NCI-H187 (cell line): ENCODE measurements at places on chromosomes 2 and 18.

- DNase-seq: no peak
Observed at GRCh38 chr2:25618676-25619075, 54.7 kb downstream of the DTNB start.

DNA sequence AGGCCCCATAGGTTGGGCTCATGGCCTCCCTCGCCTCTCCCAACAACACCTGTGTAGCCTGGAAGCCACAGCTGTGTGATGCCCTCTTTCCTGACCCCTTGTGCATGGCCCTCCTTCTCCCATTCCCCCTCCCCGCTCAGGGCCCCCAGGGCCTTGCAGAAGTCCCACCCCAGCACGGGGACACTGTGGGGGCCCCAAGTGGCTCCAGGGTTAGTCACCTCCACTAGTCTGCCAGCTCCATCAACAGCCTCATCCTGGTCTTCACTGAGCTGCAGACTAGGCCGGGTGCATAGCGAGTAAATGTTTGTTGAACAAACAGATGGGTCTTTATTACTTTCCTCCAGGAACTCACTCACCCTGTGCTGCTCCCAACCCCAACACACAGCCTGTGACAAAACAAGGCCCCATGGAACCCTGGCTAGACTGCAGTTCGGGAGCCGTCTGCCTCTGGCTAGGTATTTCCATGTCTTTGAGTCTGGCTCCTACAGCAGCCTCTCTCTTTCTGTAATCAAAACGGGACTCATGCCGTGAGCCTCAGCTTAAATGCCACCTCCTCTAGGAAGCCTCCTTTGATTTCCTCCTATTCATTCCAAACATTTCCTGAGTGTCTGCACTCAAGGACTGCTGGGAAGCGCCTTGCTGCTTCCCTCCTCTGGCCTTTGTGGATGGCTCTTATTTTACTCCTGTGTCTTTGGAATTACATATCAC is 109.9 kb upstream of the ID2 start:
- DNase-seq: no peak

GRCh38 chr2:9255416-9255815 is 48.8 kb downstream of the ASAP2 start:
- DNase-seq: no peak

- no peak for DNase-seq
Observed at GRCh38 chr2:11748018-11748860, 1.8 kb downstream of the LPIN1 start.

GRCh38 chr2:165173215-165173614 is 30.6 kb downstream of the SCN3A start:
- DNase-seq: no peak

DNA sequence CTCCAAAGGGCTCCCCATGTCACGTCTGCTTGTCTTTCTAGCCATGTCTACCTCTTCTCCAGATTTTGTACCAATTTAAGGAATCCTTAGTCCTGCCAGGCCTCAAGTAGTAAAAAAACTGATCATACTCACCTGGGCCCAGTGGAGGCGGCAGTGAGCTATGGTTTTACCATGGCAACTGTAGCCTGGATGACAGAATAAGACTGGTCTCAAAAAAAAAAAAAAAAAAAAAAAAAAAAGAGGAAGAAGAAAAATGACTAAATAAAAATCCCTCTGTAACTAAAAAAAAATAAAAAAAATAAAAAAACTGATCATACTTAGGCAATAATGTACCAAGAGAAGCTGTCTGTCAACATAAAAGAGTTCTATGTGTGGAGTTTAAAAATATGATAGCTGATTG is 221.6 kb downstream of the NR4A2 start:
- DNase-seq: no peak

GRCh38 chr2:106700616-106701015 is 185.4 kb downstream of the ST6GAL2 start:
- DNase-seq: no peak

DNA sequence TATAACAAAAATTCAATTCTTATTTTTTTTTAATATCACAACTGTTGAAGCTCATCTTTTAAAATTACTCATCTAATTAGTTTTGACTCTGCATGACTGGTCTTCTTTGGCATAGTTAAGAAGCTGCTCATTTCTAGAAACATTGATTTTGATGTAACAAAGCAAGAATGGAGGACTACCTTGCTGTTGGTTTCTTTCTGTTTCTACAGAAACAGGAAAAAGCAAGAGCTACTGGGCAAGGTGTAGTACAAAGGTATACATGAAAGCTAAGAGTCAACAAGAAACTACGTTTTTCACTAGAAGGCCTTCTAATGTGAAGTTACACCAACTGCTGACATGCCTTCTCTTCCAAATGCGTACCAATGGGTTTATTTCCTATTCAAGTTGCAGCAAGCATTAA is 90.6 kb upstream of the SYT4 start:
- no peak for DNase-seq

DNA sequence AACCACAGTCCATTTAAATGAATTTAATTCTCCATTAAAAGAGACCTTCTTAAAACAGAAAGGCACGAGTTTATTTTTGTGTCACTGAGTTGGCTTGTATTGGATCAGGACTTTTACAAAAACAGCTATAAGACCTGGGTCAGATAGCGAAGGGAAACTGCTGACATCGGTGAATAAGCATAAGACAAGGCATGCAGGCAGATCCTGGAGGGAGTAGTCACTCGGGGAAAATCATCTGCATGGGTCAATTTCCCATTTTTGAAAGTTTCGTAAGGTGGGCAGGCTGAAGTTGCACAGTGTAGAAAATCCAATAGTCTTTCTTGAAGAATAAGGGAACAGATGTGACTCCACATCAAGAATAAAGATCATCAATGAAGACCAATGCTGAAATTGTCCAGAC is 12.9 kb downstream of the IL36B start:
- no peak for DNase-seq

DNA sequence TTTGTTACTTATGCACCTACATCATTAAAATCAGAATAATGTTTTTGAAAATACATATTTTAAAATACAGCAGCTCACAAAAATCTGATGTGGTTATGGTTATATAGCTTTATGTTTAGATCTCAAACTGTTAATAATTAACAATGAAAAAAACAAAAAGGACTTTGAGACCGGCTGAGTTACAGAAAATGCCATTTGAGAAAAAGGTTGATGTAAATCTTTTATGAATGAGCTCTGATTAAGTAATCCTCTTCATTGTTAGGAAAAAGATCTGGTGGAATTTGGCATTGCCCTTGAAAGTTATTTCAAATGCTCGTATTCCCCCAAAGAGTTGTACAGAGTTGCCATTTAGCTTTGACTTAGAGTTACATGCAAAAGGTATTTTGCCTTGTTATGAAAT is 82.8 kb upstream of the PROKR1 start:
- DNase-seq: no peak

GRCh38 chr2:33122726-33123125 is 176.0 kb downstream of the LTBP1 start:
- DNase-seq: no peak

GRCh38 chr2:5507367-5507766 is 184.8 kb upstream of the SOX11 start:
- no peak for DNase-seq

- DNase-seq: no peak
Observed at GRCh38 chr18:57533006-57533867, 53.3 kb downstream of the FECH start.

DNA sequence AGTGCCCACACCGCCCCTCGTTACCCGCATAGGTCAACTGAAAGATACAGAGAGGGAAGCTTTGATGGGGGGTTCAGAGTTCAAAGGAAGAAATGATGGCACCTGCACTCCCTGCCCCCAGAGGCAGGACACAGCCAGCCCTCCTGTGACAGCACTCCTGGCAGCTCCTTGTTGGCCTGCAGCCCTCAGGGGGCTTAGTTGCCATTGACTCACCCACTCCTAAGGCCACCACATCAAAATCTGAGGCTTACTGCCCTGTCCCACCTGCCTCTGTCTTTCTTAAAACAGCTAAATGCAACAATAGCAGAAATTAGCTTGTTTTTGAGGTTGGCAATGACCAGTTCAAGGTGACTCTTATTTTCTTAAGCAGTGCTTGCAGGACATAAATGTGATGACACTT is 31.6 kb upstream of the SLC35F6 start:
- no peak for DNase-seq

GRCh38 chr2:160324917-160325316 is 124.8 kb upstream of the ITGB6 start:
- DNase-seq: no peak

- DNase-seq: no peak
Observed at GRCh38 chr2:170641961-170642360, 73.2 kb upstream of the SP5 start.

- no peak for DNase-seq
Observed at GRCh38 chr2:10772201-10772867, 40.3 kb downstream of the PDIA6 start.

- DNase-seq: no peak
Observed at GRCh38 chr2:51667679-51668078, 635.7 kb upstream of the NRXN1 start.

DNA sequence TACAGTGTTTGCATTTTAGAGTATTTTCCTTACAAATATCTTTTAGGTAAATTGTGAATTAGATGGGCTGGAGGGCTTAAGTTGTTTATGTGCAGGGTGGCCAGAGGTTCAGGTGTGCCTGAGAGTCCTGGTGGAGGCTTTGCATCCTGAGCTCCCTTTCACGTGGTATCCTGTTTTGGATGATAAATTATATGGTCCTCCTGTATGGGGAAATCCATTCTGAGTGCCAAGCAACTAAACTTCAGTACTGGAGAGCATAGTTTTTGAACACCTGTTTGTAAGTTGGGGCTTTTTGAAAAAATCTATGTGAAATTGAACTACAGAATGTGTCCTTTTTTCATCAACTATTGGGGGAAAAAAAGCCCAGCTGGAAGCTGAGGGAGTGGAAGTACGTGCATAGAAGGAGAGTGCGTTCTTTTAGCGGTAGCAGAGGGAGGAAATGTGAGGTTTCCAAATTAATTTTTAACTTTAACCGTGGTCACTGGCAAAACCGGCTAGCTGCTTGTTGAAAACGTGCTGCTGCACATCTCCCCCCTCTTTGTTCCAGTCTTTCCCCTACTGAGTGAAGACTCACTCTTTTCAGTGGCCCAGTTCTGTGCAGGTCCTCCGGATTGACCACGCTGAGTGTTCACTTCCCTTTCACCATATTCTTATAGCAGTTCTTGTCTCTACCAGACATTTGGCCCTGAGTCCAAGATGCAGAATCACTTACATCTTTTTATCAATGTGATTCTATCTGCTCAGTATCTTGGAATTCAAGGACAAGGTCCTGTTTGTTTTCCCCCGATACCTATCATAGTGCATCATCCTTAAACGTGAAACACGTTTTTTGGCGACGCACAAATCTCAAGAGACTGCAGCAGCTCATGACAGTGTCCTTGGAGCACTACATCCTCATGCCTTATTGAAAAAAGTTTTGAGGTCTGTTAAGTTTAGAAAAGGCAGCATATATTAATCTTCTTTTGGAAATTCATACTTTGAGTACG is 15.3 kb downstream of the CNOT11 start:
- no peak for DNase-seq

GRCh38 chr18:62611453-62612288 is 88.8 kb downstream of the ZCCHC2 start:
- no peak for DNase-seq

DNA sequence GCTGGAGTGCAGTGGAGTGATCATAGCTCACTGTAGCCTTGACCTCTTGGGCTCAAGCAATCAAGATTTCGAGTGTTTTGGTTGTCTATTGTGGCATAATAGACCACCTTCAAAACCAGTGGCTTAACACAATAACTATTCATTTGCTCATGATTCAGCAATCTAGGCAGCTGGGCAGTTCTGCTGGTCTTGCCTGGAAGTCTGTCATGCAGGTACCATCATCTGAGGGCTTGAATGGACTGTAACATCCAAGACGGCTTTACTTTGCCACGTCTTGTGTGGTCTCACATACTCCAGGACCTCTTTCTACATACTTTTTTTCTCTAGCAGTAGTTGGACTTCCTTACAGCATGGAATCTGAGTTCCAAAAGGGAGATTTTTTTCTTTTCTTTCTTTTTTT is 13.2 kb upstream of the ANKRD29 start:
- DNase-seq: no peak

GRCh38 chr2:213161759-213162515 is 10.5 kb upstream of the IKZF2 start:
- DNase-seq: no peak
